ENCODE measurements at places on chromosomes 12 and 14.

DNA sequence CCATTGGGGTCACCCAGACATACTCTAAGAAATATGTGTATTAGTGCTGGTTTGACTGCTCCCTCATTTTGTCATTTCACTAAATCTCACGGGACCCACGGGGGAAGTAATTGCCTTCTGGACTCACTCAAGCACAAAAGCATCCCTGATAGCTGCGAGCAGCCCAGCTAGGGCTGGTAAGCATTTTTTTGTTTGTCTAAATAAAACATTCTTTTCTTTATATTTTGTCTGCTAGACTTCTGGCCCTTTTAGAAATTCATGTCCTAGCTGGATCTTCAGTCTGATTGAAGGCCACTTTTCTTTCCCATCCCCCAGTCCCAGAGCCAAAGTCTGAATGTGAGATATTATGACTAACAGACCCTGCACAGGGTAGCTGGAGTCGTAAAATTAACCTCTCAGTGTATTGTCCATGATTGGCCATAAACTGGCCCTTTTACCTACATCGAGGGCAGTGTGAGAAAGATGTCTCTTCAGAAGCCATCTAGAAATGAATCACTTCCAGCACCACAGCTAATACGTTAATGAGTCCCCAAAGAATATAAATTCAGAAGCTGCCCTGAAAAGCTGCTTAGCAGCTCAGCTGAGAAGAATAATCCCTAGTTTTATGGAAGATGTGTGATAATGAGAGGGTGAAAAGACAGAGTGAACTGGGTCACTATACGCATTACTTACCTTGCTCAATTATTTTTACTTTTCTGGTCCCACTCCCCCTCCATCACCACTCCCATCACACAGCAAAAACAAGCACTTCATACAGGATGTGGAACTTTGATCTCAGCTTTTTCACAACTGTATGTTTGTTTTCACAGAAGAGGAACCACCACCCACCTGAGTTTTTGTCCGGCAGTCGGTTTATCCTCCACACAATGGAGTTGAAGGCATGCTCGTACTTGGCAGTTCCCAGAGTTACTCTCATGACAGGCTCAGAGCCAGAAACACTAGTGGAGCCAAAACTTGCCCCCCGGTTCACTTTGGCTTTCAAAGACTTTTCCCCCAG is 55.6 kb upstream of the GTF2A1 start:
- DNase-seq: no peak

- DNase-seq: no peak
Observed at GRCh38 chr12:37548266-37548805, 768.2 kb upstream of the ALG10B start.

GRCh38 chr12:46556819-46557524 is 184.4 kb upstream of the SLC38A2 start:
- peak; percentile 51 for DNase-seq

DNA sequence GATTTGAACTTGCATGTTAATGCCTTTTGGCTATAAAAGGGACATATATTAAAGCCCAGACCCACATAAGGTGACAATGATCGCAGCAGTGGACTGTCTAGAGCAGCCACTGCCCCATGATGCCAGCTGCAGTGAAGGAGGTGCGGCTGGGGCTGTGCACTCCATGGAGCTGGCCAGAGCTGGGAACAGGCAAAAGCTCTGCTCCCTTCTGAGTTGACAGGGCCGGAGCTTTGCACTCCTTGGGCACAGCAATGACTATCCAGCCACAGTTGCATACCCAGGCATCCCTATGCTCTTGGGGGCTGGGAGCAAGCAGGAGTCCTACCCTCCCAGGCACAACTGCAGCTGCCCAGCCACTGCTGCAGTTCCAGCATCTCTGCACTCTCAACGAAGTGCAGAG is 50.2 kb downstream of the EGLN3 start:
- no peak for DNase-seq

DNA sequence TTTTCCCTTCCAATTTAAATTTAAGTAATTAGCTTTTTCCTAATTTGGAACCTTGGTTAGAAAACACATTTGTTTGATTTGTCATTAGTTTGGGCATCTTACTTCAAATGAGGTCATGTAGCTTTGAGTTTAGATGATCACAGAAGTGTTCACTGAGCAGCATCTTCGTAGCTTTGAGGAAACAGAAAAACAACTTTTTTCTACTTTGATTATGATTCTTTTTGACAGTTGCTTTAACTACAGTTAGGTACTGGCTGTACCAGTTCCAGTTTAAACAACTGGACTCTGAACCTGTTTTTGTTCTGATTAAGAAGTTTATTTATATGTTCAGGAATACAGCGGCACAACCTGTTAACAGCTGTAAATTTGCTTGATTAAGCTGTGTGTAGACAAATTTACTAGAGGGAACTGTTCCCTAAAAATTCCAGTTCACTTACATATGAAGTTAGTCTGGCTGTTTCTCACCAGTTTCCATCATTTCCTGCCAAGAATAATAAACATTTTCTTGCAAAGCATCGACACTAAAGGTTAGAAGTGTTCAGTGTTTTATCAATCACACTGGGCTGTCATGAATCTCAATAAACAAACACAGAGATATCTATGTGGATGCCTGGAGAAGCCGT is 191.9 kb downstream of the RAD51B start:
- peak; percentile 65 for DNase-seq

- no peak for DNase-seq
Observed at GRCh38 chr12:114011711-114012110, 45.6 kb upstream of the RBM19 start.

- no peak for DNase-seq
Observed at GRCh38 chr14:75459099-75459741, 31.4 kb downstream of the JDP2 start.

GRCh38 chr12:77845831-77846230 is 15.1 kb downstream of the NAV3 start:
- peak; percentile 45 for DNase-seq

- DNase-seq: peak; percentile 52
Observed at GRCh38 chr14:77000340-77001270, 27.9 kb downstream of the IRF2BPL start.

DNA sequence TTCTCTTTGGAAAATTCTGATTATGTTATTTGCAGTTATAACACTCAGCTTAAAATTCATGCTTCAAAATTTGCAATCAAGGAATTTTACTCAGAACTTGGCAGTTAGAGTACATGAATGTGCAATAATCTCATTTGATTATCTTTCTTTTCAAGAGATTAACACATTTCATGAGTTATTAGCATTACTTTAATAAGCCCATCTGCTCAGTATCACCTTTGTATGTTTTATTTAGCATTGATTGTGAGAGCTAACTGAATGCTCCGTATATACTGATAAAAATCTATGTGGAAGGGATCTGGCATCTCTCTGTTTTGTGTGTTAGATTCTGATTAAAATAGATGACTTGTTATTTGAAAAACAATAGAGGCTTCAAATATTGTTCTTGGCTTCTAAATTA is 55.6 kb upstream of the CPNE8 start:
- no peak for DNase-seq

- no peak for DNase-seq
Observed at GRCh38 chr12:3579446-3580093, 88.6 kb downstream of the PRMT8 start.

GRCh38 chr12:5884866-5885265 is 60.2 kb downstream of the ANO2 start:
- DNase-seq: no peak

DNA sequence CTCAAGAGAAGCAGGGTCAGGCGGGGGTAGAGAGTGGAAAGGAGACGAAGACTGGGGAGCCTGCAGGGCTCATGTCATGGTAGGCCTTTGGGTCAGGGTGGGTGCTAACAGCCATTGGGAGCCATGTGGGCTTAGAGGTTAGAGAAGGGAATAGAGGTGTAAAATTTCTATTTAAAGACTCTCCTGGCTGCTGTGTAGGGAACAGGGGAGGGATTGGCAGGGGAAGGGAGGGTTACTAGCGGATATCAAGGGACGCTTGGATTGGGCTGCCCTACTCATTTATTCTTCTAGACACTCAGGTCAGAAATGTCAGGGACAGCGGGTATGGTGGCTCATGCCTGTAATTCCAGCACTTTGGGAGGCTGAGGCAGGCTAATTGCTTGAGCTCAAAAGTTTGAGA is 18.2 kb downstream of the WSCD2 start:
- no peak for DNase-seq

DNA sequence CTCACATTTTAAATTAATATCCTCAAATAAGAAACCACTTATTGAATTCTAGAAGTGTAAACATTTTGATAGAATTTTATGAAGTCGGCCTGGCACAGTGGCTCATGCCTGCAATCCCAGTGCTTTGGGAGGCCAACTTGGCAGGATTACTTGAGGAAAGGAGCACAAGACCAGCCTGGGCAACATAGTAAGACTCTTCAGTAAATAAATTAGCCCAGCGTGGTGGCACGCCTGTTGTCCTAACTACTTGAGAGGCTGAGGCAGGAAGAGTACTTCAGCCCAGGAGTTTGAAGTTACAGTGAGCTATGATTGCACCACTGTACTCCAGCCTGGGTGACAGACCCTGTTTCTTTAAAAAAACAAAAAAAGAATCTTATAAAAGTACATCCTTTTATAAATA is 8.9 kb upstream of the ZNF410 start:
- DNase-seq: no peak

- no peak for DNase-seq
Observed at GRCh38 chr12:81095501-81096232, 17.8 kb downstream of the ACSS3 start.

DNA sequence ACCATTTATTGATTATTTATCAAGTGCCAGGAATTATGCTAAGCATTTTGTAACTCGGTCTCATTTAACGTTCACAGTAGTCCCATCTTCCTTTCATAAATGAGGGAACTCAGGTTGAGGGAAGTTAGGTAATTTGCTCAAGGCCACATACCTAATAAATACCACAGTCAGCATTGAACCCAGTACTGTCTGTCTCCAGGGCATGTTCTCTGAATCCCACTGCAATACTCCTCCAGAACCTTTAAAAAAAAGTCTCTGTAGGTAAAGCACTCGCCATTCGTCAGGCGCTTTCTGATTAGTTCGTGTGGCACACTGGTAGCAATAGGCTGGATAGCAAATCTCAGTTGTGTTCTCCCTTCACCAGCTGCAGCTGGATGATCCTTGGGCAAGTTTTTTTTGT is 14.3 kb downstream of the SLC17A8 start:
- no peak for DNase-seq

DNA sequence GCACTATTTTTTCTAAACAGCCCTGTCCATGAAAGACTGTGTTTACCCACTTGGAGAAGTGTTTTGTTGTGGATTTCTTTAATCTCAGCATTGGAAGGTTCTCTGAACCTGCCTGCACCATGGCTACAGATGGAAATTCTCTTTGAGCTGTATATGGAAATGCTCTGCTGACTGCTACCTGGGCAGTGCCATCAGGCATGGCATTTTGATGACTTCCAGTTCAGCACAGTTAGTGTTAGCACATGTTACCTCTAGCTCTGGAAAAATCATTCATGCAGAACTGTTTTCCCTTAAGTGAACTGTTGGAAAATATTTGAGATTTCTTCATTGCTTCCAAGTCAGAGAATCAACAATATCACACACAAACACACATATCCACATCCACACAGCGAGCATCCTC is 52.6 kb upstream of the RIC8B start:
- no peak for DNase-seq

DNA sequence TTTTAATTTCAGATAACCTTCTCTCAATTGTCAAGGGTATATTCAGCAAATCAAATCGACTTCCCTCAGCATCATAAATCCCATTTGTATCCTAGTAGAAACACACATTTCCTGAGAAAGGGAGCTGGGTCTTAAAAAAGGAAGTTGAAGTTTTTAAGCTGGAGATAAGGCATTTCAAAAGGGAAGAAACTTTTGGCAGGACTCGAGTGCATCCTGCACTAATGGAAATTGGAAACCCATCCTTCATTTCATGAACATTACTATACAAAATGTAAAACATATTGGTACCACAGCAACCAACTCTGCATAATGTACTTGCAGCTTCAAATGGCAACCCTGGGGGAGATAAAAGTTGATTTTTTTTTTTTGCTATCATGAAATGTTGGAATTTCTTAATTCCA is 23.7 kb upstream of the TMCC3 start:
- no peak for DNase-seq

DNA sequence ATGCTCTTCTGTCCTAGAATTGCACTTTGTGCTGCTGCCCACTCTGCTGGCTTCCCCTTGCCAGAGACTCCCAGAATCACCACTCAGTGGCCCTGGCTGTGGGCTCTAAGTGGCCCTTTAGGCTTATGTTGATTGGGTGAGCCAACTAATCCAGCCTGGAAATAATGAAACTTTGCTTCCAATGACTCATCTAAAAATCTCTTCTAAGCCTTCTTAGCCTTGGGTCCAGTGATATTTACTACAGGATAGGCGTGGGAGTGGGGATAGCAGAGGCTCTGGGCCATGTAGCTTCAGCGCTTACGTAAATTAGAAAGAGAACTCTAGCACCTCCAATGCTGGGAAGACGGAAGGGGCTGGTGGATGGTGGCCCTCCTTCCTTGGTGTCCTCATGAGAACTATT is 137.9 kb downstream of the TTC8 start:
- DNase-seq: no peak

DNA sequence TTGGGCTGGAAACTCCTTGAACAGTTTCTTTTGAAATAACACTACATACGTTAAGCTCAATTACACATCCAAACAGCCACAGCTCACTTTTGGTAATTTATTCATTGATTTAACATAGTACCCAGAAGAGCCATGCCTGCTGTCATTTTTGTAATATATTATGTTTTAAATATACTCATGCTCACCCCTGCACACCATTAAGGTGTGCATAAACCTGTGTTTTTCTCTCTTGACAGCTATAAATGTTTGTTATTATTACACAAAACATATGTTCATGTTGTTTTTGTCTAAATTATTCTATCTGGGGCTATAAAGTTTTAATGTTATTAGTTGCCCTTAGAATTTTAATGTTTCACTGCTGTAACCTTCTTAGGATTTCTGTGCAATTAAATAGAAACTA is 296.1 kb downstream of the AKAP6 start:
- no peak for DNase-seq

DNA sequence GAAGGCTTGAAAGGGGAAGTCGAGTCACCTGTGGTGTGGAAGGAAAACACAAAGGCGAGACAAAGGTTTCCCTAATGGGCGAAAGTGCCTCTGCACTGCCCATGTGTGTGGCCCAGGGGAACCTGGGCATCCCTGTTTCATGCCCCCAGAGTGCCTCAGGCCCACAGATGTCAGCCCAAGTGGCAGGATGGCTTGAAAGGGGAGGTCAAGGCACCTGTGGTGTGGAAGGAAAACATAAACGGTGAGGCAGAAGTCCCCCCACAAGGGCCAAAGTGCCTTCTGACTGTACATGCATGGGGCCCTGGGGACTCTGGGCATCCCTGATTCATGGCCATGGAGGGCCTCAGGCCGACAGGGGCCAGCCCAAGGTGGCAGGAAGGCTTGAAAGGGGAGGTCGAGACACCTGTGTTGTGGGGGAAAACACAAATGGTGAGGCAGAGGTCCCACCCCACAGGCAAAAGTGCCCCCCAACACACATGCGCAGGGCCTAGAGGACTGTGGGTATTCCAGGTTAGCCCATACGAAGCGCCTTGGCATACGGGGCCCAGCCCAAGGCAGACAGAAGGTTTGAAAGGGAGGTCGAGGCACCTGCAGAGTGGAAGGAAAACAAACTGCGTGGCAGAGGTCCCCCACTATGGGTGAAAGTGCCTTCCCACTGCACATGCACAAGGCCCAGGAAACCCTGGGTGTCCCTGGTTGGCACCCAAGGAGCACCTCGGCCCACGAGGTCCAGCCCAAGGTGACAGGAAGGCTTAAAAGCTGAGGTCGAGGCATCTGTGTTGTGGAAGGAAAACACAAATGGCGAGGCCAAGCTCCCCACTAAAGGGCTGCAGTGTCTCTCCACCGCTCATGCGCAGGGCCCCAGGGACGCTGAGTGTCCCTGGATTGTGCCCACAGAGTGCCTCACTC is 382.3 kb downstream of the ALG10 start:
- DNase-seq: no peak

Measured in fibroblast of skin of left quadriceps (primary cell).